Neural crest cell (in vitro differentiated cells): ENCODE measurements at places on chromosomes 3 and 15.

DNA sequence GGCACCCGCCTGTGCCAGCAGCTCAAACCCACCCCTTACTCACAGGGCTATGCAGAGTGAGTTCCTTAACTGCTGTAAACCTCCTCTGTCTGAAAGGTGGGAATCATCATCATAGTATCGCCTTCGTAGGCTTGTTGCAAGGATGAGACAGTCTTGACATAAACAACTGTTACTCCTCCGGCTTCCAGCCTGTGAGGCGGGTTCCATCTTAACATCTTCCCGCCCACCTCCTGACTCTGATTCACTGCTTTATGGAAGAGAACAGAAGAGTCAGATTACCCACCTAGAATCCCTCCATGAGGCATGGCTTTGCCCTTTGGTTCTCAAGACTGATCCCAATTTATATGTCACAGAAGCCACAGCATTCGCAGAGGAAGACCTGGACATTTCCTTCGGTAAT lies 21.9 kb downstream of the POLR2M start:
- no peak for DNase-seq

DNA sequence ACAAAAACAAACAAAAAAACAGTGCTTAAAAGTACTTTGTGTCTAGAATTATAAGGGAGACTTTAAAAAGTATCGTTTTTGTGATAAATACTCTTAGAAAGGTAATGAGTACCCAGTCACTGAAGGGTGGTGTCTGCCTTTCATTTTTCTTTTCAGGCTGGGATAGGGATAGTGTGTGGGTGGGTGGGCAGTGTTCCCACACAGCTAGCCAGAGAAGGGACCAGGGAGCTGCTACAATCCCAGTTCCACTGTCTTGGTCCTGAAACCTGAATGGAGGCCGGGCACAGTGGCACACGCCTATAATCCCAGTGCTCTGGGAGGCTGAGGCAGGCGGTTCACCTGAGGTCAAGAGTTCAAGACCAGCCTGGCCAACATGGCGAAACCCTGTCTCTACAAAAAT lies 2.1 kb downstream of the GK5 start:
- DNase-seq: no peak

GRCh38 chr15:25616471-25616870 lies 177.6 kb upstream of the UBE3A start:
- no peak for DNase-seq

DNA sequence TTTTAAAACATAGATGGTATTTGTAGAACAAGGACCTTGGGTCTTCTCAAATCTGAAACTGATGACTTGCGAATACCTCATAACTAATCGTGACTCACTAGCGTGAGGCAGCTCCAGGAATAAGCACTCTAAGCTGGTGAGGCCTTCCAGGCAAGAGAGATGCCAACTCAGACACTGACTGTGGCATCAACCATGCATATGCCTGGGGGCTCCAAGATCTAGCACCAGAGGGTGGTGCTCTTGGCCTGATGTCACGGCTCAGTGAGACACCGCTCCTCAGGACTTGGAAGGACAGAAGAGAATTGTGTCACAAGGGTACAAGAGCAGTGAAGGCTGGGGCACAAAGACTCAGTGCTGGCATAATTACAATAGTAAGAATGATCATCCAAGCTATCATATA lies 125.0 kb upstream of the TRIM42 start:
- DNase-seq: no peak

DNA sequence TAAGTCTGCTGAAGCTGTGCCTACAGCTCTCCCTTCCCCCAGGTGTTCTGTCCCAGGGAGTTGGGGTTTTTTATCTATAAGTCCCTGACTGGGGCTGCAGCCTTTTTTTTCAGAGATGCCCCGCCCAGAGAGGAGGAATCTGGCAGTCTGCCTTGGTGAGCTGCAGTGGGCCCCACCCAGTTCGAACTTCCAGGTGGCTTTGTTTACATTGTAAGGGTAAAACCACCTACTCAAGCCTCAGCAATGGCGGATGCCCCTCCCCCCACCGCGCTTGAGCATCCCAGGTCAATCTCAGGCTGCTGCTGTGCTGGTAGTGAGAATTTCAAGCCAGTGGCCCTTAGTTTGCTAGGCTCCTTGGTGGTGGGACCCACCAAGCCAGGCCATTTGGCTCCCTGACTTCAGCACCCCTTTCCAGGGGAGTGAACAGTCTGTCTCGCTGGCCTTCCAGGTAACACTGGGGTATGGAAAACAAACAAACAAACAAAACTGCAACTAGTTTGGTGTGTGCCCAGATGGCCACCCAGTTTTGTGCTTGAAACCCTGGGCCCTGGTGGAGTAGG lies 189.4 kb downstream of the MFSD1 start:
- DNase-seq: no peak

DNA sequence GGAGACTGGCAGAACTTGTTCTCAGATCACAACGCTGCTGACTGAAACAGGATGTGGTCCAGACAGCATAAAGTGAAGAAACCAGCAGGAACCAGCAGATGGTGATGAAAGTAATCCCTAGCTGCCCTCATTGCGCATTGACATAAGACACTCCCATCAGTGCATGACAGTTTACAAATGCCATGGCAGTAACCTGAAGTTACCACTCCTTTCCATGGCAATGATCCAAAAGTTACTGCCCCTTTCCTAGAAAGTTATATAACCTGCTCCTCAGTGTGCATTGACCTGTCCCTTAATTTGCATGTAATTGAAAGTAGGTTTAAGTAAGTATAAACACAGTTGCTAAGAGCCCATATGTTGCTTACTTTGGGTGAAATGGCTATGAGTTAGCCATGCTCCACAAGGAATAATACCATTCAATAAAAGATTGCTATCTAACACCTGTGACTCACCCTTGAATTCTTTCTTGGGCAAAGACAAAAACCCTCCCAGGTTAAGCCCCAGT lies 149.1 kb upstream of the CD96 start:
- DNase-seq: no peak

DNA sequence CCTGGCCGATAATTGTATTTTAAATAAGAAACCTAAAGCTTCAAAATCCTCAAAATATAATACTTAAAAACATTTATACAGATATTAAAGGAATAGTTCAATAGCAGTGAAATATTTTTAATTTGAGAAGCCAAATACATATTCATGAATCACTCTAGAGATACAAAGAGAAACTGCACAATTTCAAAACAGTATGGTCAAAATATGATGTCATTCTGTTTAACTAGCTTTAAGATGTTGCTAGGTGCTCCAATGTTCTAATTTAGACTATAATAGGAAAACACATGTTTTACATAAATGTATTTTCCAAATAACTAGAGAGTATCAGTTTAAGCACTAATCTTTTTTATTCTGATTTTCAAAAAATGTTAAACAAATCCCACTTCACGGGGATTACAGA lies 10.3 kb upstream of the NRROS start:
- DNase-seq: no peak

DNA sequence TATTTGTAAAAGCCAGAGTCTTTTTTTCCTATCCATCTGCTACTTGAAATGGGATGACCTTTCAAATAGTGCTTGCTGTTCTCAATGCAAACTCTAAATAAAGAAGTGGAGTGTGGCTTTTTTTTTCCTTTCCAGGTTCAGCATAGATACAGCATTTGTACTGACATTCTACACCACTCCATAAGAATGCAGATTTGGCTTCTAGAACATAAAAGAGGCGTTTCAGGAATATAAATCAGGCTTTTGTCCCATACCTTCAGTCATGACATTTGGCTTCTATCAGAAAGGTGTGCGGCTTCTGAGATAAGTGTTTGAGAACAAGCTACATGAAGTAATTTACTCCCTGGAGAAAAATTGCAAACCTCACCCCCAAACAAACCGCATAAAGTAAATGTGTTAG lies 553.1 kb downstream of the FHIT start:
- DNase-seq: no peak

DNA sequence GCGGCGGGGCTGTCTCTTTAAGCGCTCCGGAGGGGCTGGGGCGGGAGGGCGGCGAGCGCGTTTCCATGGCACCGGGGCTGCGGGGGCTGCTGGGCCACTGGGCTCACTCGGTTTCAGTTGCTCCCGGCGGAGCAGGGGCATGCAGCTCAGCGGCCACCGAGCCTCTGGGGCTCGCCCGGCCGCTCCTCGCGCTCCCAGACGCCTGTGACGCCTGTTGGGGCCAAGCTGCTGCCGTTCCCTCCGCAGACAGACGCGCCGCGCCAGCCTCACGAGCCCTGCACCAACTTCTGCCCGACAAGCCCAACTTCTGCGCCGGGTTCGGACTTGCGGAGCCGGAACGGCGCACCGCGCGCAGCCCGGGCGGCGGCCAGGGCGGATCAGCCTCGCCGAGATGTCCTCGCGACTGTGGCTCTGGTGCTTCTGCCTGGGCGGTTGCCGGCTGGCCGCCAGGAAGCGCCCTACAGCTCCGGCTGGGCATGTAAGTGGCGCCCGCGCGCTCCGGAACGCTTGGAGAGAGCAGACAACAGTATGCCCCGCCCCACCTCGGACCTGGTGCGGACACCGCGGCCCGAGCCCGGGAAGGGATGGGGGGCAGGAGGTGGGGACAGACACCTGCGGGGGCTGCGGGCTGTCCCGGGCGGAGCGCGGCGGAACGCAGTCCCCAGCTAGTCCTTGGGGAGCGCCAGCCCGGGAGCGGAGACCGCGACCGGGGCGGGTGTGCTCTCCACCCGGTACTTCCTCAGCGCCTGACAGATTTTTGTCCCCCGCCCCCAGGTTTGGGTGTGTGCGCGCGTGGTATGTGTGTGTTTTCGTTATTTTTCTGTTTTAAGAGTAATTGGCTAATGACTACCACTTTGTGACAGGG lies 154.1 kb upstream of the GOLIM4 start:
- DNase-seq: peak; percentile 80

GRCh38 chr3:165206454-165207266 lies 10.5 kb upstream of the SLITRK3 start:
- DNase-seq: peak; percentile 62

DNA sequence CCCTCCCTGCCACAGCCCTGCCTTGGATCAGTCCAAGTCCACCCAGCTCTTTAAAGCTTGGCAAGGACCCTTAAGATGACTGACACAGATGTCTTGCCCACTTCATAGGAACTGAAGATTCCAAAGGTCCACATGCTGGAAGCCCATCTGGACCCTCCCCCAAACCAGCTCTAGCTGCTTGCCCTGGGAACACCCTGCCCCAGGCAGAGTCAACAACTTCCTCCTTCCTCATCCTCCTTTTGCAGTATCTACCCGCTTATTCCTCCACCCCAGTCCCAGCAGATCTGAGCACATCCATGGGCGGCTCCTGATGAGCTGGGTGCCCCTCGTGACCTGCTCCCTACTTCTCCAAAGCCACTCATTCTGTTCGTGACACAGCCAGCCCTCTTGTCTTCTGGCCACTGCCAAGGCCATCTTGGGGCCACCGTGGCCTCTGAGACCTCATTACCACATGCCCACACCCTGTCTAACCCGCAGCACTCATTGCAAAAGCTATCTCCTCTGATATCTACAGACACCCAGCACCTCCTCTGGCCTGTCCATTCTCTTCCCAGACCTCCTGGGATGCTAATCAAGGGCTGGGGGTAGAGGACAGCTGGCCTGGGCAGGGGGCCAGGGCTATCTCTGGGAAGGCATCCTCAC lies 2.0 kb upstream of the PFKFB4 start:
- DNase-seq: no peak

DNA sequence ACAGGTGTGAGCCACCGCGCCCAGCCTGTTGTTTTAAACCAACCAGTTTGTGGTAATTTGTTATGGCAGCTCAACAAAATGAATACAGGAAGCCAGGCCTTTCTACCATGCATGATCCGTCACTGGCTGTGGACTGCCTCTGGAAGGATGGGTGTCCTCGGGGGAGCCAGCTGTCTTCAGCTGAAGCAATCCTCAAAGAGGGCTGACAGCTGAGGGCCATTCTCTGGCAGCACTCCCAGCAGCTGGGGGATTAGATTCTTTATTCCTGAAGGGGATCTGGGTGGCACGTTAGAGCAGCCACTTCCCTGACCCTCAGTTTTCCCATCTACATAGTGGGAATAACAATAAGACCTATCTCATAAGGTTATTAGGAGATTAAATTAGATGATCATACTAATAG lies 24.4 kb downstream of the POLR2M start:
- no peak for DNase-seq
